IPS-NIHi11 (cell line): ENCODE measurements at places on chromosomes 5 and 9.

- DNase-seq = peak; percentile 43
Measured at GRCh38 chr5:113274836-113275414, 159.9 kb downstream of the TSSK1B start.

DNA sequence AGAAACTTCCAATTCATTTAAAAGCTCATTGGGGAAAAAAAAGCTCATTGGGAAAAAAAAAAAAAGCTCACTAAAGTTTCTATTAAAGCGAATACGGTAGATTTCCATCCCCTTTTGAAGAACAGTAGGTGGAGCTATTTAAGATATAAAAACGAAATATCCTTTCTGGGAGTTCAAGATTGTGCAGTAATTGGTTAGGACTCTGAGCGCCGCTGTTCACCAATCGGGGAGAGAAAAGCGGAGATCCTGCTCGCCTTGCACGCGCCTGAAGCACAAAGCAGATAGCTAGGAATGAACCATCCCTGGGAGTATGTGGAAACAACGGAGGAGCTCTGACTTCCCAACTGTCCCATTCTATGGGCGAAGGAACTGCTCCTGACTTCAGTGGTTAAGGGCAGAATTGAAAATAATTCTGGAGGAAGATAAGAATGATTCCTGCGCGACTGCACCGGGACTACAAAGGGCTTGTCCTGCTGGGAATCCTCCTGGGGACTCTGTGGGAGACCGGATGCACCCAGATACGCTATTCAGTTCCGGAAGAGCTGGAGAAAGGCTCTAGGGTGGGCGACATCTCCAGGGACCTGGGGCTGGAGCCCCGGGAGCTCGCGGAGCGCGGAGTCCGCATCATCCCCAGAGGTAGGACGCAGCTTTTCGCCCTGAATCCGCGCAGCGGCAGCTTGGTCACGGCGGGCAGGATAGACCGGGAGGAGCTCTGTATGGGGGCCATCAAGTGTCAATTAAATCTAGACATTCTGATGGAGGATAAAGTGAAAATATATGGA is at the start of gene PCDHGA12:
Gene PCDHGA12 (plus strand): TSS at position 176 of the 782 bp plus-strand sequence. CDS start 253 bp downstream, at position 429.
- DNase-seq = no peak

GRCh38 chr5:52708463-52708862 is 79.3 kb upstream of the ITGA1 start:
- DNase-seq = no peak

- DNase-seq = no peak
Measured at GRCh38 chr5:134178096-134178419, 1.3 kb upstream of the SKP1 start.

GRCh38 chr5:122730037-122730436 is 44.8 kb upstream of the SNX2 start:
- no peak for DNase-seq

- DNase-seq = no peak
Measured at GRCh38 chr5:156367597-156367996, 40.6 kb downstream of the SGCD start.

DNA sequence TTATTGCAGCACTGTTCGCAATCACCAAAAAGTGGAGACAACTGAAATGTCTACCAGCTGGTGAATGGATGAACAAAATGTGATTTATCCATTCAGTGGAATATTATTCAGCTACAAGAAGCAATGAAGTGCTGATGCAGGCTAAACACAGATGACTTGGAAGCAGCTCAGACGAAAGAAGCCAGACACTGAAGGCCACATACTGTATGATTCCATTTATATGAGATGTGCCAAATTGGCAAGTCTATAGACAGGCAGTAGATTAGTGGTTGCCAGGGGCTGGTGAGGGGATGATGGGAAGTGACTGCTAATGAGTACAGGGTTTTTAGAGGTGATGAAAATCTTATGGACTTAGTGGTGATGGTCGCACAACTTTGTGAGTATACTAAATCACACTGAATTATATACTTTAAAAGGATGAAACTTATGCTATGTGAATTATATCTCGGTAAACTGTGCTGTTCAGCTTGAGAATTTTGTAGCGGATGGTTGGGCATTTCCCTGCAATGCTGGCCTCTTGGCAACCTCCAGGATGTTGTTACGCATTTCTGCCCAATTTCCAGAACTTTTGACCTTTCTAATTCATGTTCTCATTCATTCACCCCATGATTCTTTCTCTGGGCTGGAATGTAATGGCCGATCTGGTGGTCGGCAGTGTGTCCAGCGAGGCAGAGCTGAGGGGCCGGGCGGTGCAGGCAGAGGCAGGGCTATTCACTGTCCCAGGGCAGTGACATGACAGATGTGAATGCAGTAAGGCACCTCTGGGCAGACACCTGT is 22.0 kb upstream of the WNK2 start:
- DNase-seq = no peak

GRCh38 chr5:10699281-10699874 is 61.7 kb downstream of the DAP start:
- DNase-seq = no peak

DNA sequence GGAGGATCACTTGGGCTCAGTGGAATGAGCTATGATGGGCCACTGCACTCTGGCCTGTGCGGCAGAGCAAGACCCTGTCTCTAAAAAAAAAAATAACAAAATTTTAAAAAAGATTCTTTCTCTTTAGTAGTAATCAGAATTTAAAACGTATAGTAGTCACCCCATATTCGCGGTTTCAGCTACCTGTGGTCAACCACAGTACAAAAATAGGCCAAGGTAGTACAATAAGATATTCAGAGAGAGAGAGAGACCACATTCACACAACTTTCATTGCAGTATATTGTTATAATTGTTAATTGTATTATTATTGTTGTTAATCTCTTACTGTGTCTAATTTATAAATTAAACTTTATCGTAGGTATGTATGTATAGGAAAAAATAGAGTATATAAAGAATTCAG is 18.7 kb downstream of the INIP start:
- no peak for DNase-seq

- no peak for DNase-seq
Measured at GRCh38 chr5:87541676-87542075, 128.9 kb upstream of the CCNH start.

DNA sequence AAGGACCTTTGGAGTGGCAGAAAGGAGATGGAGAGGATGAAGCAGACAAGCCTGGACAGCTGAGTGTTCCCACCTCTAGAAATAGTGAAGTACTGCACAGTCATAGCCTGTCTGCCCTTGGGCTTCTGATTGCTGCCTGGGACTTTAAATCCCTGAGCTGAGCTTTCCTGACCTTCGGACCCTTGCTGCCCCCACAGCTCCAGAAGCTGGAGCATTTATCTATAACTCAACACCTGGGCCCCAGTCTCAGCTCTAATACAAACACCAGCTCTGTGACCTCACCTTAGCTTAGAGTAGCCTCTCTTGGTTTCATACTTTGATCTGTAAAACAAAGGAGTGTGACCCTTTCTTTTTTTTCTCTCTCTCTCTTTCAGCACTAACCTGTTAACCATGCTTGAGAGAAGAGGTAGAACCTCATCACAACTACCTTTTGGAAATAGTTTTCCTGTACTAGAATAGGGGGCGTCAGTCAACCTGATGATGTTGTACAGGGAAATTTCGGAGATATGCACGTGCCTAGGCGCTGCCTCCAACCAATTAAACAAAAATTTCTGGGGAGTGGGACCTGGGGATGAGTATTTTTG is 25.4 kb upstream of the ELL2 start:
- DNase-seq = no peak

DNA sequence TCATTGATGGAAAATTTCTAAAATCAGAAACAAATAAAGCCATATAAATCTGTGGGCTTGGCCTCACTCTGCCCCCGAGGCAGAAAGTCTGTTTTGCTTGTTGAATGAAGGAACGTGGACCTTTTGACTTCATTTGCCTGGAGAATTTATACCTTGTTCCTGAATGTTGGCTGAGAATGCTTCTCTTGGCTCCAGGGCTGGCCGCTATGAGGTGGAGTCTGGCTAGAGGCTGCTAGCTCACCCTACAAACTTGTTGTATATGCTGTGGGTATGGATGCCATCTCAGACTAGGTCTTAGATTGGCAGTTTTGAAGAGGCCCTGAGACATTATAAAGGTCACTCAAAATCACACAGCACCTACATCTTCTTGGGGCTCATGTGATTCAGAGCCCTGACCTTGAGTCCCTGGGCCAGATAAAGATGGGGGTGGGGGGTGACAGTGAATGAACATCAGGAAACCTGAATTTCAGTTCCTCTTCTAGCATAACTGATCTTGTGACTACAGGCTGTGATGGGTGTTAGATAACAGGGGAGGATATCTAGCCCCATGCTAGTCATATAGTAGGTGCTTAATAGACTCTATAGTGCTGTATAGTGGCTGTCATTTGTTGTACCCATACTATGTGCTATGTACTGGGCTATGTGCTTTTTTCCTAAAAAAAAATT is 2.8 kb downstream of the GM2A start:
- no peak for DNase-seq

GRCh38 chr9:130755377-130756007 is 61.9 kb downstream of the EXOSC2 start:
- DNase-seq = no peak

DNA sequence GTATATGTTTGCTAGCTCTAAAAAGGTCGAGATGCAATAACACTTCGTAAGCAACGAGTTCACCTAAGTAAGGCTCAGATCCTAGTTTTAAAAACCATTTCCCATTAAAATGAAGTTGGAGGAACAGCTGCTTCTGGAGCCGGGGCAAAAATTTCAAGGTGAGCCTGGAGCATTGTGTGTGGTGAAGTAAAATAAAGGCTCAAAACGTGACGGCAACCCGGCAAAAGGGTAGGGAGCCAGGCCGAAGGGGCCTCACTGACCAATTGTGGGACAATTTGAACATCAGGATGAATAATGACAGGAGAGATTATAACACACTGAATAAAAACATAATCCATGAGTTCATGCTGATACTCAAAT is 20.1 kb downstream of the BTNL9 start:
- DNase-seq = no peak

DNA sequence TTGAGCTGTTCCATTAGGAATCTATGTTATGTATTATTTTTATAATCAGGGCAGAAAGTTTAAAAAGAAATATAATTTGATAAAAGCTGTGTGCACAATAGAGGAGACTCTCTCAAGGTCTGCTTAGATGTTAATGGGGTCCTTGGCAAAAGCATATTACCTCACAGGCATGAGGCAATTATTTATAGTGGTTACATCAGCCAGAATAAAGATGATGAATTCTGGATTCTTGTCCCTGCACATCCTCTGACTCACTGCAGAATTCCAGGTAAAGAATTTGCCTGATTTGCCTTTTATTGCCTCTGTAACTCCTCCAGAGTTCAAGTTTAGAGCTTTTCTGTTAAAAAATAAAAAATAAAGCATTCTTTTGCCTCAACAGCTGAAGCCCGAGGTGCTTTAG is 253.6 kb downstream of the MAST4 start:
- no peak for DNase-seq

DNA sequence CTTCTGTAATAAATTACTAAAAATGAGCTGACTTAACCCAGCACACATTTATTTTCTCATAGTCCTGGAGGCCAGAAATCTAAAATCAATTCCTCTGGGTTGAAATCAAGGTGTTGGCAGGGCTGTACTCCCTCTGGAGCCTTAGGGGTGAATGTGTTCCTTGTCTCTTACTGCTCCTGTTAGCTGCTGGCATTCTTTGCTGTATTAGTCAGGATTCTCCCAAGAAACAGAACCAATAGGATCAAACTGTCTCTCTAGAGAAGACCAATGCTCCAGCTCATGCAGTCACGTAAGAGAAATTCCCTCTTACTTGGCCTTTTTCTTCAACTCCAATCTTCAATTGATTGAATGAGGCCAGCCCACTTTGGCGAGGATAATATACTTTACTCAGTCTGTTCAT is 15.3 kb upstream of the CD180 start:
- DNase-seq = no peak

GRCh38 chr5:113293975-113294310 is 140.8 kb downstream of the TSSK1B start:
- no peak for DNase-seq

- DNase-seq = no peak
Measured at GRCh38 chr9:6567140-6567591, 78.4 kb downstream of the GLDC start.

GRCh38 chr9:19018201-19018600 is 14.8 kb downstream of the SAXO1 start:
- DNase-seq = no peak

GRCh38 chr5:88782571-88782970 is 100.4 kb downstream of the MEF2C start:
- DNase-seq = no peak

GRCh38 chr5:179852993-179853547 is 5.5 kb downstream of the MRNIP start:
- DNase-seq = no peak

- no peak for DNase-seq
Measured at GRCh38 chr5:174559141-174559540, 165.2 kb upstream of the MSX2 start.

DNA sequence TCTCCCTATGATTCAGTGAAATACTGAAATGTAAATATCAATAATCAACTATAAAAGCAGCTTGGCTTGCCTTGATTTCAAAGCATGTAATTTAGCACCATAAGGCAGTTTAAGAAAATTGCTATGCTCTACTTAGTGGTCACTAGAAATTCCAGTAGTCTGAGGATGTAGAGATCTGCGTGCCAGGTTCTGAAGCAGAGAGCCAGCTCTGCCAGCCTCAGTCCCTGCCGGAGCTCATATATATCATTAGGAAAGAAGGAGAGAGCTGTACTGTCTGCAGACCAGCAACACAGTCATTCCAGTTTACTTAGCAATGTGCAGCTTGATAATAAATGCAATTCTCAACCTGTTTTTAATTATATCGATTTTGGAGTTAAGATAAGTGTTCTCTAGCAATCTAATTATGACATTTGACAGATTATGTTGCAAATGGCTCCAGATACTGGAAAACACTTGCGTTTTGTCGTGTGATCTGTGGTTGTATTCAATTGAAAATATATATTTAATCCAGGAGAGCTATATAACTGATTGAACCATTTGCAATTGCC is 540.5 kb downstream of the CTNND2 start:
- DNase-seq = no peak

DNA sequence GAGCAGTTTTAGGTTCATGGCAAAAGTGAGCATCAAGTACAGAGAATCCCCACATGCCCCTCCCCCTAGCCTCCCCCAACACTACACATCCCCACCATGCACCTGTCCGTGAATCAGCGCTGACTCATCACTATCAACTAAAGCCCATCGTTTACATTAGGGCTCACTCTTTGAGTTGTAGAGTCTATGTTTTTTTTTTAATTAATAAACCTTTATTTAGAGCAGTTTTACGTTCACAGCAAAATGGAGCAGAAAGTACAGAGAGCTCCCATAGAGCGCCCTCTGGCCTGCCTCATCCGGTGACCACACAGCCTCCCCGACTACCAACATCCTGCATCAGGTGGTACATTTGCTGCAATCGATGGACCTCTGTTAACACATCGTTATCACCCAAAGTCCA is 47.9 kb upstream of the UNC5A start:
- DNase-seq = no peak
